Naive thymus-derived CD8-positive, alpha-beta T cell (primary cell): ENCODE measurements at places on chromosomes 4 and X.

DNA sequence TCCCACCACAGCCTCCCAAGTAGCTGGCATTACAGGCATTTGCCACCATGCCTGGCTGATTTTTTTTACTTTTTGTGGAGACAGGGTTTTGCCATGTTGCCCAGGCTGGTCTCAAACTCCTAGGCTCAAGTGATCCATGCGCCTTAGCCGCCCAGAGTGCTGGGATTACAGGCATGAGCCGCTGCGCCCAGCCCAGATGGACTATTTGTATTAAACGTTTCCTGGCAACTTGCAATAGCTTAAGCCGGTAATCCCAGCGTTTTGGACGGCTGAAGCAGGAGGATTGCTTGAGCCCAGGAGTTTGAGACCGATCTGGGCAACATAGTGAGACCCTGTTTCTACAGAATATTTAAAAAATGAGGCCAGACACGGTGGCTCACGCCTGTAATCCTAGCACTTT is 18.4 kb downstream of the UBE2K start:
- no peak for DNase-seq

GRCh38 chrX:63884821-63885790 is 100.1 kb upstream of the ARHGEF9 start:
- DNase-seq, result no peak

- DNase-seq, result no peak
These were observed 13.0 kb downstream of the SEPTIN11 start for GRCh38 chr4:76962406-76963130.

DNA sequence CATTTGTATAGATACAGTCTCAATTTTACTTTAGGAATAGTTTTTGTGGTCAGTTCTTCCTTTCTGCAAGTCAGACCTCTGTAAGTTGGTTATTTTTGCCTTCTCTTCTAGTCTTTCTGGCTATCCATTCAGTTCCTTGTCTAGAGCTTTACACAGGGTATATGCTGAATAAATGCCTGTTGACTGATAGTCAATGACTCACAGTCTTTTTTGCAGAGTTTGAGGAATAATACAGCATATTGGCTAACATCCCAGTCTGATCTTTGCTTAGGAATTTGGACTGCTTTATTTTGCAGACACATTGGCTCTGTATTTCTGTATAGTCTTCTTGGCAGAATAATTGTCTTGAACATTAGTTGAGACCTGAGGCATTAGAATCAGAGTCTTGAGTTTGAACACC is 132.4 kb downstream of the MAGEC1 start:
- no peak for DNase-seq

DNA sequence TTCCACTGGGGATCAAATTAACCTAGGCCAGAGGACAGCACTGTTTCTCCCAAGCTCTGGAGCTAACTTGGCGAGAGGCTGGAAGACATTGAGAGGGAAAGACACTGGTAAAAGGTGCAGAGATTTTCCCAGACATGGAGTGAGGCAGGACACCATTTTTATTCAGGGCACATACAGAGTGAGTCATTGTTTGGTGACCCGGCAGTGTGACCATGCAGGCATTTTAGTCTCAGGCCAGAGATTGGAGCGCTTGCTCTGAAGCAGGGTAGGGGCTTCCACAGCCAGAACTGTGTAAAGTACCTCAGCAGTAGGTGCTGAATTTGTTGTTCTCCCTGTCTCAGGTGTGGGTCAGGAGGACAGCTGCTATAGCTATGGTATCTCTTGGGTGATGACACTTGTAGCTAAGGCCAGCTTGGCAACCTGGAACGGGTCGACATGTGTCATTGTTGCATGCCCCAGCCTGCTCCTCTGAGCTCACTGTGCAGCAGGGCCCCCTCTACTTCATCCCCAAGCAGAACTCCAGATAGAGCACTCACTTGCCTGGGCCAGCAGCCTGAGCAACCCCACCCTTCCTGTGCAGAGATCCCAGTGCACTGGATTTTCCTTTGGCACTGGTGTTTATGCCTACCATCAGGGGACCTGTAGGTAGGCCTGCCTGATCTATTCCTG is 79.8 kb upstream of the ATP8A1 start:
- no peak for DNase-seq

DNA sequence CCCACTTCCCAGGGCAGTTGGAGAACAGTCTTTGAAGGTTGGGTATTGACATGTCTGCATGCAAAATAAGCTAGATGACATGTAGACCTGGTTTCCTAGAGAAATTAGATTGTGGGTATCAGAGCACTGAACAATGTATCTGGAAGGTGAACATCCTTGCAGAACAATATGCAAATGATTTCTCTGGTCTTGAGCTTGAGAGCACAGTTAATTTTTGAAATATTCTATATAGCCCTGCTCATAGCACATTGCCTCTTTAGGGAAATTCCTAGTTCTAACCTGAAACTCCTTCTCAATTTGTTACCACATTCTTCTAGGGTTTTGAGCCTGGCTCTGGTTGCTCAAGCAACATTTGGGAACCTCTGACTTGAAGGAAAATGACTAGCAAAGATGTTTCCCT is 41.6 kb upstream of the LAS1L start:
- no peak for DNase-seq
